ENCODE measurements at places on chromosomes 11 and 22. TPM values are rescaled to one million over a fixed set of nuclear protein-coding genes. Genes with fewer than 3 reads are reported as not detected.

The POU2F3 gene
- total RNA-seq = not detected

The PNPLA2 gene
- total RNA-seq = 61.1 TPM

The FGF4 gene
- total RNA-seq = not detected

The YPEL1 gene
- total RNA-seq = 0.10 TPM

The ARVCF gene
- total RNA-seq = 3.1 TPM

The MOGAT2 gene
- not detected for total RNA-seq

The ESRRA gene
- 56.2 TPM for total RNA-seq

The OR6T1 gene
- not detected for total RNA-seq
